ENCODE measurements at places on chromosomes 16 and 17. TPM values are rescaled to one million over a fixed set of nuclear protein-coding genes. Genes with fewer than 3 reads are reported as not detected.

DNA sequence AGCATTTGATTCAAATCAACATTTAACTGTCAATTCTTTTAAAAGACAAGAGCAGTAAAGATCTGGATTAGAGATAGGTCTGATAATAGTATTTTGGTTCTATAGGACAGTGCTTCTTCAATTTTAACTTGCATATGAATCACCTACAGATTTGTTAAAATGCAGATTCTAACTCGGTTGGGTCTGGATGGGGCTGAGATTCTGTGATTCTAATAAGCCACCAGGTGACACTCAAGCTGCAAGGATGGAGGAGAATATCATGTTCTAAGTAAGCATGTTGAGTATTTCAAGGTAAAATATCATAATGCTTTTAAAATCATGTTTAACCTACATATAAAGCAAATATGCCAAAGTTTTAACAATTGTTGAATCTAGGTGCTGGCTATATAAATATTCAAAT lies 15.8 kb downstream of the TSPOAP1 start:
- no peak for DNase-seq

GRCh38 chr16:48611329-48612137 lies 1.6 kb upstream of the N4BP1 start:
- no peak for DNase-seq

DNA sequence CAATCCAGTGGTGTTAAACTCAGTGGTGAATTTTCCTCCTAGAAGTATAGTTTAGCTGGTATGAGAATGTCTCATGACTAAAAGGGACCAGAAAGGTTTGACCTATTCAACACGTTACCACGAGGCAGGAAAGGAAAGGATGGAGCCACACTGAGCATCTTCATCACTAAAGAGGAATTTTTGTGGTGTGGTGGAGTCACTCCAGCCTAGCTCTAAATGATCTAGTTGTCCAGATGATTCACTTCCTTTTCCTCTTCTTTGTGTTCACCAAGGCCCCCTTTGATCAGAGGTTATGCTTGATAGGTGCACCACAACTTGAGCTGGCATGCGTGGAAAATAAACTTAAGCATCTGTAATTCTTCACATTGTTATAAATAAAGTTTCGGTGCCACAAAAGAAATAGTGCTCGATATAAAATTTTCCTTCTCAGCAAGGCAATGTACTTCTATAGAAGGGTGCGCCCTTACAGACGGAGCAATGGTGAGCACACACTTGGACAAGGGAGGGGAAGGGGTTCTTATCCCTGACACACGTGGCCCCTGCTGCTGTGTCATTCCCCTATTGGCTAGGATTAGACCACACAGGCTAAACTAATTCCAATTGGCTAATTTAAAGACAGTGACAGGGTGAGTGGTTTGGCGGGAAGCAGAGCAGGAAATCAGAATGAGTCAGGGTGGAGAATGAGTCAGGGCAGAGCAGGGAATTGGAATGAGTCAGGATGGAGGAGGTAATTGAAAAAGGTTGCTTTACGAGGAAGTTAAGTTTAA lies 254.6 kb downstream of the HS3ST3A1 start:
- DNase-seq = no peak

DNA sequence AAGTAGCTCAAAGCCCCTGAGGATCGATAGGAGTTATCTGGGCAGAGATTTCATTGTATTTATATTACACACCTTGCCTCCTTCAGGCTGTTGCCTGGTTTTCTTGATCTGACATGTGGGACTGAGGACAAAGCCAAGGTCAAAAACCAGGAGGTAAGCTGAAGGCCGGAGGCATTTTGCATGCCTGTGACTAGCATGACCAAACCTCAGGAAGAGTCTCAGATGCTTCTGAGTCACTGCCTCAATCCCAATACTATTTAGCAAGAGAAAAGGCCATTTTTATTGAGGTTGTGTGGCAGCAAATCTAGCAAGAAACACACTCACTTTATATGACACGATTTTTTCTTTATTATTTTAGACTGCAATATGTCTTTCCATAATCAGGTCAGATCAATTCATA lies 968.1 kb downstream of the CDH11 start:
- DNase-seq = no peak

CMTM4 gene
- polyA plus RNA-seq = 7.9 TPM

All from right cardiac atrium (tissue), 5 donors.